ENCODE measurements at places on chromosomes 12 and 14.

- H3K27ac ChIP-seq, result no peak overlapping the region
- H3K27me3 ChIP-seq, result peaks cover 26% of the 10 kb centered on the region
- no peaks in the 10 kb centered on the region for H3K36me3 ChIP-seq
- no peak overlapping the region for H3K4me3 ChIP-seq
- no peaks in the 10 kb centered on the region for H3K4me1 ChIP-seq
Observed at GRCh38 chr12:12158858-12159257, 88.1 kb downstream of the BCL2L14 start.

- H3K36me3 ChIP-seq, result no peaks in the 10 kb centered on the region
- H3K27ac ChIP-seq, result no peak overlapping the region
- no peak for DNase-seq
- no peaks in the 10 kb centered on the region for H3K4me1 ChIP-seq
- H3K4me3 ChIP-seq, result no peak overlapping the region
Observed at GRCh38 chr14:35386673-35387125, 17.9 kb downstream of the NFKBIA start.

GRCh38 chr12:91326058-91327027 is 143.7 kb upstream of the DCN start:
- H3K4me3 ChIP-seq, result no peak overlapping the region
- H3K27me3 ChIP-seq, result peaks cover 2% of the 10 kb centered on the region
- no peak overlapping the region for H3K27ac ChIP-seq
- DNase-seq, result peak; percentile 3
- no peaks in the 10 kb centered on the region for H3K4me1 ChIP-seq

- H3K27me3 ChIP-seq, result no peaks in the 10 kb centered on the region
- H3K36me3 ChIP-seq, result no peaks in the 10 kb centered on the region
- DNase-seq, result no peak
Observed at GRCh38 chr12:69676257-69677012, 22.7 kb downstream of the BEST3 start.

DNA sequence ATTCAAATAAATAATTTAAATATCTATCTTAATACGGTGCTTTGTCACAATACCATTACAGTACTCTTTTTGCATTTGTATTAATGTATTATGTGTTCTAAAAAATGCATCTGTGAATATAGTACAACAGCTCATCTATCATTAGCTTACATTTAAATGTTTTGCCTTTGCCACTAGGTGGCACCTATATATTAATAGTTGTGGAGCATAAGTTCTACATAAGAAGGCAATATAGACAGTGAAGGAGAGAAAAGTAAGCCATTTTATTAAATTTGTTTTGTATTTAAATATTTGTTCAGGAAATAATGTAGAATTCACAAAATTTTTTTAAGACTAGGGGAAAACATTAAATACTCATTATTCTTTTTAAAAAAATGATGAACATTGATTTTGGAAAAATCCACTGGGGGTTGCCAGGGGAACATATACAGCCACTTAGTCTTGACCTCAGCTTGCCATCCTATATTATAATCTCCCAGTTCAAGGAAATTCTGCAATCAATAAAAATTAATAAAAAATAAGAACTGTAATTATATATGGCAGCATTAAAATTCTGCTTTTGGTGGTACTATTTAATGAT is 9.8 kb downstream of the CCER1 start:
- no peaks in the 10 kb centered on the region for H3K4me1 ChIP-seq
- H3K4me3 ChIP-seq, result no peak overlapping the region
- no peaks in the 10 kb centered on the region for H3K36me3 ChIP-seq
- DNase-seq, result no peak

- no peak overlapping the region for H3K27ac ChIP-seq
- H3K36me3 ChIP-seq, result no peaks in the 10 kb centered on the region
- H3K4me1 ChIP-seq, result no peaks in the 10 kb centered on the region
- peaks cover 2% of the 10 kb centered on the region for H3K27me3 ChIP-seq
Observed at GRCh38 chr14:96168581-96168980, 36.1 kb upstream of the BDKRB2 start.

GRCh38 chr14:31207287-31207754 is 272 bp downstream of the HECTD1 start:
- H3K27ac ChIP-seq, result peak overlapping the region; percentile 96
- peaks cover 45% of the 10 kb centered on the region for H3K4me1 ChIP-seq
- no peak for DNase-seq

DNA sequence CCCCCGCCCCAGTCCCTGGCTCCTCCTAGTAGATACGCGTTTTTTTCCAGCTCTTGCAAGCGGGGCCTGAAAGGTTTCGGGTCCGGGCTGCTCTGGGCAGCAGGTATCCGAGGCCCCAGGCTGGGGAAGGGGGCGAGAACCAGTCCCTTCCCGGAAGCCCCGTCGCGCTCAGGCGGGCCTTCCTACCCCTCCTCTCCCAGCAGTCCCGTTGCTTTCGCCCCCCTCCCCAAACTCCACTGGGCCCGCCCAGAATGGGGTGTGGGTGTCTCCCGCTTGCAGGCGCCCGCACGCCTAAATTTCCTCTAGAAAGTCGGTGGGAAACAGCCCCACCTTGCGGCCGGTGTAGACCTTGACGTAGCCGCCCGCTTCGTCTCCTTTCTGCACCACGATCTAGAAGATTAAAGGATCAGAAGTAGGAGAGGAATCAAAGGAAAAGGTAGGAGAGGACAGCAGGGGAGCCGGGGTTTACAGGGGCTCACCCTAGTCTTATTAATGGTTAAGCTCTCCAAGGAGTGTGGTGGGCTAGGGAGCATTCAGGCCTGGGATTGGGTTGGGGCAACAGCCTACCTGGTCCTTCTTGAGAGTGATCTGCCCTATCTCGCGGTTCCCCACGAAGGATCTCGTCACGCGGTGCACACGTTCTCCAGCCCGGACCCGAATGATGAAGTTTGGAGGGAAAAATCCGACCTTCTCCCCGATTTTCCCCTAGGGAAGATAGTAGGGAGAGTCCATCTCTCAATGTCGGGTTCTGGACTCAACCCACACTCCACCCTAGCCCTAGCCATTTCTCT is 7.3 kb downstream of the STAC3 start:
- H3K4me1 ChIP-seq, result peaks cover 47% of the 10 kb centered on the region
- peak overlapping the region; percentile 76 for H3K4me3 ChIP-seq
- DNase-seq, result peak; percentile 74
- peak overlapping the region; percentile 41 for H3K27ac ChIP-seq

- peaks cover 16% of the 10 kb centered on the region for H3K36me3 ChIP-seq
- peaks cover 6% of the 10 kb centered on the region for H3K27me3 ChIP-seq
- peak overlapping the region; percentile 96 for H3K4me3 ChIP-seq
- peak overlapping the region; percentile 87 for H3K27ac ChIP-seq
Observed at GRCh38 chr12:49322367-49322707, 718 bp upstream of the TROAP start.

DNA sequence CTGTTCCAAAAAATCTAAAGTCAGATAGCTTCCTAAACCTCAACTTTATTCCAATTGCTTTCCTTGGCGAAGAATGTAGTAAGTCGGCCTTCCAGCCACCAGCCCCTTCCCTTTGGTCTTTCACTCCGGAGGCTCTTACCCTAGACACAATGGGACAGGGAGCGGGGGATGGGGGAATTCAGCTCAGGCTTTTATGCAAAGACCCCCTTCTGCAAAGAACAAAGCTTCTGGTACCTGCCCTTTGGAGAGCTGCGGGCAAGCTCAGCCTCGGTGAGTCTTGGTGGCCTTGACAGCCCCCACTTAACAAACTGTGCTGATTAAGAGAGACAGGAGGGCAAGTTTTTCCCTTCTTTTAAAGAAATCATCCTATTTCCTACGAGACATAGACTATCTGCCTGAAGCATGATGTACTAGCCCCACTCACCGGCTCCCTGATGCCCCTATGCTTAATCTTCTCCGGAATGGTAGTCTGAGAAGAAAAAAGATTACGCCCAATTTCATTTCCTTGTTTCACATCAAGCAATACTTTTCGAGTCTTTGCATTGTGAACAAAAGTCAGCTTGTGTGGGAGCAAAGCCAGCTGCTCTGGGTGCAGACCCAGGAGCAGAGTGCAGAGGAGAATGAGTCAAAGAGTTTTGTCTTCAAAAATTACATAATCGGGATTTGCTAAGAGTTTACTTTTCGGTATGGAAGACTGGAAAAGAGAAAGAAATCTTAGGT is 1.5 kb upstream of the NANOG start:
- peaks cover 7% of the 10 kb centered on the region for H3K27me3 ChIP-seq
- DNase-seq, result no peak
- no peaks in the 10 kb centered on the region for H3K36me3 ChIP-seq
- H3K4me3 ChIP-seq, result no peak overlapping the region
- H3K4me1 ChIP-seq, result no peaks in the 10 kb centered on the region

GRCh38 chr14:47353186-47353585 is 322.2 kb downstream of the MDGA2 start:
- H3K27me3 ChIP-seq, result no peaks in the 10 kb centered on the region
- H3K4me3 ChIP-seq, result no peak overlapping the region
- no peaks in the 10 kb centered on the region for H3K36me3 ChIP-seq

DNA sequence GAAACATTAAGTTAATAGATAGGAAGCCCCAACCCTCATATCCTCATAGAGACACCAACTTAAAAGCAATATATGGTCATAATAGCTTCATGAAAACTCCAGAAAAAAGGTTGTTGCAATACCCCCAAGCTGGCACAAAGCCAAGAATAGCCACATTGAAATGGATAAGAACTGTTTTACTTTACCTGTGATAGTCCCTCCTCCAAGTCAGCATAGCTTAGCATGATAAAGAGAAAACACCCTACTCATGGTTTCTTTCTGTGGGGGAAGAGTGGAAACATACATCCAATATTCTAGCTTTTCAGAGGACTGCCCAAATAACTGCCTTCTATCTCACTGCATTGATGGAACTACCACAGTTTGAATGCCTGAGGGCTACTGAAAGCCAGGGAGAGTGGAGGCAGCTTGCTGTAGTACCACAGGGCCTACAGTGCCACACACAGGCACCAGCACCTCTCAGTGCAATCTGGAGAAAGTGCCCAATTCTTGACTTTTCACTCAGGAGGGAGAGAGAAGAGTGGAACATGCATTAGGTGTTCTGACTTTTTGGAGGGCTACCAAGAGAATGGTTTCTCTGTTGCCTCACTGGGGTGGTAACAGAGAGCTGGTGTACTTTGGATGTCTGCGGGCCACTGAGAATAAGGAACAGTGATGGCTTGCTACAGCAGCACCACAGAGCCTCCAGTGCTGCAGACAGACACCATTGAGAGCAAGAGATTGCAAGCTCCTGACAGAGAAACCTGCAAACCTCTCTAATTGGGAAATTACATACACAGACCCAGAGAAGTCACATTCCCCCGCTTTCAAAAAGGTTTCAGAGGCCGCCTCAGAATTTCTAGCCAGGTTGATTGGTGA is 157.1 kb upstream of the GARIN2 start:
- no peak for DNase-seq
- no peak overlapping the region for H3K4me3 ChIP-seq
- peaks cover 7% of the 10 kb centered on the region for H3K36me3 ChIP-seq
- H3K4me1 ChIP-seq, result no peaks in the 10 kb centered on the region
- no peak overlapping the region for H3K27ac ChIP-seq

DNA sequence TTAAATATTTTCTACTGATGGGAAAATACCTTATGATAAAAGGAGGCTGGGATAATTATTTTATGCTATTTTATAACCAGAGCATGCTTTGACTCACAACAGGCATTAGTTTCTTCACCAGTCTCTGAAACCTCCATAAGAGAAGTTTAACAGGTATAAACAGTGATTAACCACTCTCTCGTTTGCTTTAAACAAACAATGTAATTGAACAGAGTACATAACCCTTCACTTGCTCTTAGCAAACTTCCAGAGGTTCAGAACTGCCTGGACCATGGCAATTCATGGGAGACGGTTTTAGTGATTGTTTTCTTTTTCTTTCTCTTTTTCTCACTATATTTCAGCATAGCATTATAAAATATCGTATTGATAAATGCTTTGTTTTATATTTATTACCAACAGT is 35.3 kb downstream of the CFAP251 start:
- H3K27ac ChIP-seq, result no peak overlapping the region
- H3K4me1 ChIP-seq, result no peaks in the 10 kb centered on the region
- no peak overlapping the region for H3K4me3 ChIP-seq
- peaks cover 10% of the 10 kb centered on the region for H3K27me3 ChIP-seq

DNA sequence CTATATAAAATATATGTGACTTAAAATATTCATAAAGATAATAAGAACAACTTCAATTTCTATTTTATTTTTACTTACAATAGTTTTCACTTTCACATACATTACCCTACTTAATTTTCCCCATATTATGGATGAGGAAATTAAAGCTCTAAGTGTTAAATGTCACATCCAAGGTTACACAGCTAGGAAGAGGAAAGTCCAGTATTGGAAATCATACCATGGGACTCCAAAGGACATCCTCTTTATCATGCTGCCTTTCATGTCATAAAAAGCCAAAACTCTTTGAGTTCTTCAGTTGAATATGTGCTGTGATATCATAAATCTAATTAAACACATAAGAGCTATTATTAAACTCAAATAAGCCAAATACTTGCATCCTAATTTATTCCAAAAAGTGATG is 172.4 kb upstream of the GARIN2 start:
- no peak overlapping the region for H3K4me3 ChIP-seq
- no peak overlapping the region for H3K27ac ChIP-seq
- H3K27me3 ChIP-seq, result no peaks in the 10 kb centered on the region
- no peaks in the 10 kb centered on the region for H3K4me1 ChIP-seq
- no peak for DNase-seq

GRCh38 chr12:5492562-5492961 is 60.7 kb downstream of the NTF3 start:
- H3K4me3 ChIP-seq, result no peak overlapping the region
- H3K27me3 ChIP-seq, result no peaks in the 10 kb centered on the region
- H3K4me1 ChIP-seq, result no peaks in the 10 kb centered on the region

DNA sequence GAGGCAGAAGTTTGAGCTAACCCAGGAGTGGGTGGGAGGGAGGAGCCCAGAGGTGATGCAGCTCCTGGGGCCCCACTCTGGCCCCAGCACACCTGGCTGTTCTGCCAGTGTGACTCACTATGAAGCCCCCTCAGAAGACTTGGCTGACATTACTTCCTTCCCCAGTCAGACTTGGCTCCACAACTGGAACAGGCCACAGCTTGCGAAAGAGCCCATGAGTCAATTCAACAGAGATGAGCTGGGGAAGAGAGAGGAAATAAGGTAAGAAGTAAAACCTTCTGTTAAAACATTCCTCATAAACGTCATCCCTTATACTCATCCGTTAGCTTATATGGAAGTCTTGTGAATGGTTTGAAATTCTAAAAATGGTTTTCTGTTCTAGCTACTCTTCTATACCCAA is 245.9 kb downstream of the ADAMTS20 start:
- no peaks in the 10 kb centered on the region for H3K36me3 ChIP-seq
- no peak for DNase-seq
- H3K4me1 ChIP-seq, result no peaks in the 10 kb centered on the region
- no peak overlapping the region for H3K4me3 ChIP-seq
- H3K27ac ChIP-seq, result no peak overlapping the region
- peaks cover 3% of the 10 kb centered on the region for H3K27me3 ChIP-seq

DNA sequence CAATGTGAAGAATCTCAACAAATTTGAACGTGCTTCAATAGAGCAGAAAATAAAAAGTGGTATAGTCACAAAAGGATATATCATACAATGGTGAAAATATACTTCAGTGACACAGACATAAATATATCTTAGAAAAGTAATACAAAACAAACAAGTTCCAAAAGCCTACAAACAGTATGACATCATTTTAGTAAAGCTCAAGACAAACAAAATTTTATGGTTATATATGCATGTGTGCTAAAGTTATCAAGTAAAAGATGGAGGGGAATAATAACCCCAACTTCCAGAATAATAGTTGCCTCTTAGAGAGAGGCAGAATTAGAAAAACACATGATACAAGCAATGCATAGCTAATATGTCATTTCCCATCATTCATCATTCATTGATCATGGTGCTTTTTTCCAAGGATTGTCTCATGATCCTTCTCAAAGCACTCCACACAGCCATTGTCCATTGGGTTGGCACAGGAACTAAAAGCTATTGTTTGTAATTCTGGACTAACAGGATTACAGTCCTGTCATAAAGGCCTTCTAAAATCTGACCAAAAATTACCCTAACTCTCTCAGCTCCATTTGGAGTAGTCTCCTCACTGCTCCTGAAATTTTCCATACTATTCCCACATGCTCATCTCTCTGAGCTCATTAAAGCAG is 59.5 kb downstream of the IFNG-AS1 start:
- H3K4me1 ChIP-seq, result no peaks in the 10 kb centered on the region
- H3K27ac ChIP-seq, result no peak overlapping the region

Measured in activated T-helper 1 cell treated with anti-CD3 and anti-CD28 coated beads, Interleukin-12 subunit alpha, Interleukin-12 subunit beta, Interleukin-2, Interleukin-4 antibody, amounts not matched to agents 30 ng/mL and 10 ng/mL and 1 ng/mL, durations not matched to agents 14 hours and 24 hours and 36 hours (primary cell).